ENCODE measurements at places on chromosomes 13 and 19.

GRCh38 chr13:90926459-90926858 lies 421.0 kb upstream of the MIR17HG start:
- DNase-seq, result no peak

DNA sequence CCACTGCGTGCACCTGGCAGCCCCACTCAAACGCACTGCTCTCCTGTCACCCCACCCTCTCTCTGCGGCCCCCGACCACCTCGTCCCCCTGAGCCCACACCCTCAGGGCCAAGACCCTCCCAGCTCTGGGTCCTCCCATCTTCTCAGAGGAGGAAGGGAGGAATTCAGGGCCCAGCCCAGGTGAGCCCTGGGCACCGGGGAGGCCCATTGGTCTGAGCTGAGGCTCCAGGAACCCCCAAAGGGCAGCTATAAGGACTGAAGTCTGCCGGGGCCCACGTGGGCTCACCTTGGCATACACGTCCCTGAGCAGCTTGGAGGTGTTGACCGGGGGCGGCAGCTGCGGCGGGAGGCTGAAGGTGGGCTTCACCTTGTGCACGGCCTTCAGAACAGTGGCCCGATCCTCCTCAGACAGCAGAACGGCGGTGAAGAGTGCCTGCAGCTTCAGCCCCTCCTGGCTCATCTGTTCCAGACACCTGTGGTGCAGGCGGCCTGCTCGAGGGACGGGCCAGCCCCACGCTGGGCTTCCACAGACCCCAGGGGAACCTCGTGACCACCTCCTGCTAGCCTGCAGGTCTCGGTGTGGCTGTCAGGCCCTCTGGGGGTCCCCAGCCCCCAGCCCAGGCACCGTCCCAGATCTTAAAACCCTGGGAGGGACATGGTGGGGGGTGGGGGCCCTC lies 8.8 kb downstream of the POLRMT start:
- no peak for DNase-seq

DNA sequence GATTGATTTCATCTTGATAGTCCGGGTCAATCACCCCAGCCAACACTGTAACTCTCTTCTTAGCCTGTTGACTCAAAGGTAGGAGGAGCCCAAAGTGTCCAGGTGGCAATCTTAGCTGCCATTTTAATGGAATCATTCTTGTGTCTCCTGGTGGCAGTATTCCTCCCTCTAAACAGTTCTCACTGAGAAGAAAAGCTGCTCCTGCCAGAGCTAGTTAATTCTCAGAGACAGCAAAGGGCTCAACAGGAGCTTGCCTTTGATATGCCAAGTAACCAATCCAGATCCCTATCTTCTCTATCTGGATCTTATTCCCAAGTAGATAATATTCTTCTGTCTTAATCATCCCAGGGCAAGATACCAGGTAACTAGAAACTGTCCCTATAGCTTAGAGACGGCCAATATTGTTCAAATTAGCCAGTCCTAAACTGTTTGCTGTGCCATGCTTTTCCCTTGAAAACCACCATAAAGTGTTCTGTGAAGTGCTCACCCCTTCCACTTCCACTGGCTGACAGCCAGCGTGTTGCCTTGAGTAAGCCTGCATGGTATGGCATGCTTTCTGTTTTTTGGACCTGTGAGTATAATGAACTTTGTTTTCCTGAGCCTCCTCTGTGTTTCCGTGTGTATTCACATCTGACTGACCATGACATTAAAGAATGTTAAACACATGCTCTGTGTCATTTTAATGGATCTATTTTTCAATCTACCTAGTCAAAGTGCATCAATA lies 463.7 kb upstream of the SLITRK5 start:
- no peak for DNase-seq

DNA sequence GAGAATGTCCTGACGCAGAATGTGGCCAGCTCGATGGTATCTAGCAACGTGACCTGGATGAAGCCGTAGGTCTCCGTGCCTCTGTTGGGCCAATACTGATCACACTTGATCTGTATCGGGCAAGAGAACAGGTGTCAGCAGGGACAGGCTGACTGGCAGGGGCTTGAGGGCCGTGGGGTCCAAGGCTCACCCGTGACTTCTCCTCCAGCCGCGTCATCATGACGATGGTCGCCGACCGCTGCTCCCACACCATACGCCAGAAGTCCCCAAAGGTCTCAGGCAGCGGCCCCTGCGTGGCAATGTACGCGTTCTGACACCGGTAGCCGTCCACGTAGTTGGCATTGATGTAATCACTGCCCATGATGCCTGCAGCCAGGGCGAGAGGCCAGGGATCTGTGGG lies 126.2 kb downstream of the PTPRS start:
- no peak for DNase-seq

DNA sequence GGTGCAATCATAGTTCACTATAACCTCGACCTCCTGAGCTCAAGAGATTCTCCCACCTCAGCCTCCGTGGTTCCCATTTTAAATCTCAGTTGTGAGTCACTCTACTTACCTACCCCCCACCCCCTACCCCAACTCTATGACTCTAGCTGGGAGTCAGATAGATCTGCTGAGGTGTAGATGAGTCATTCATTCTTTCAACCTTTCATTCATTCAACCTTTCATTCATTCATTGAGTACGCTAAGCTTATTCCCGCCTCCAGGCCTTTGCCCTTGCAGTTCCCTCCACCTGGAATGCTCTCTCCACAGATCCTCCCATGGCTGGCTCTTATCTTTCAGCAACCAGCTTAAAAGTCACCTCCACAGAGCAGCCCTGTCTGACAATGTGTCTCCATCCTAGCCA lies 1.1 kb upstream of the MAST1 start:
- DNase-seq, result no peak

DNA sequence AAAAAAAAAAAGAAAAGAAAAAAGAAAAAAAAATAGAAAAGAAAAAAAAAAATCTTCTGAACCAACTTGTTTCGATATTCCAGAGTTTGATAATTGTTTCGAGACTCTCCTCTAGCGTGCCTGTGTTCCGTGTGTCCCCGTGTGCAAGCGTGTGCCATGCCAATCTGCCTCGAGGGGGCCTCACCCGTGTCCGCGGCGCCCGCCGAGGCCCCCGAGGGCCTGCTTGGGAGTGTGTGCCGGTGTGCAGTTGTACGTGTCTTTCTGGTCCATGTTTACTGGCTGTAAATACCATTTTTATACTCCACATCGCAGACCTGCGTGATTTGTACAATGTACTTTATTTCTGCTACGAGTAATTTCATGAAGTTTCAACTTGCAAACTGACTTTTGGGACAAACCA lies 69.9 kb upstream of the NFIC start:
- no peak for DNase-seq

DNA sequence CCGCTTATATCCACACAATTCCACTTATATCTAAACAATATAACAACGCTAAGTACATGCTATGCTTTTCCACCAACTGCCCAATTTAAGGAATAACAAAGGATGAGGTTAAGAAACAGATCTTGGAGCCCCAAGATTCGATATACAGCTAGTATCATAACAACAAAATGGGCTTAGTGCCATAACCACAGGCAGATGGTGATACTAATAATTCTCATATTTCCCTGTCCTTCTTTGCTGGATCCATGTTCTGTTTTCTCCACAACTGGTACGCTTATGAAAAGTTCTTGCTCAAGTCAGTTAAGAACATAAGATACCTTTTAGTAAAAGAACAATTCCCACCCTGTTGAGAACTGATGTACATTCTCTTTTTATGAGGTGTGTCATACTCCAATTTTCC lies 33.9 kb downstream of the CAB39L start:
- no peak for DNase-seq

- DNase-seq, result no peak
These were observed 1.5 kb downstream of the ARID3A start for GRCh38 chr19:927351-927779.

- peak; percentile 8 for DNase-seq
These were observed 1.9 kb downstream of the KCTD12 start for GRCh38 chr13:76884186-76884906.

- no peak for DNase-seq
These were observed 385.8 kb upstream of the ZNF507 start for GRCh38 chr19:31959527-31960018.

DNA sequence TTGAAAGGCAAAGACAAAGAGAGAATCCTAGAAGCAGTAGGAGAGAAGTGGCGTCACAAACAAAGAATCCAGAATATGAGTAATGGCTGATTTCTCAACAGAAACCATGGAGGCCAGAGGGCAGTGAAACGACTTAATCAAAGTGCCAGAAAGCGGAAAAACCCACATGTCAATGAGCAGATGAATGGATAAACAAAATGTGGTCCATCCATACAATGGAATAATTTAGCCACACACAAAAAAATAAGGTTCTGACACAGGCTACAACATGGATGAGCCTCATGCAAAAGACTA lies 52.2 kb upstream of the RANBP3 start:
- DNase-seq, result no peak

DNA sequence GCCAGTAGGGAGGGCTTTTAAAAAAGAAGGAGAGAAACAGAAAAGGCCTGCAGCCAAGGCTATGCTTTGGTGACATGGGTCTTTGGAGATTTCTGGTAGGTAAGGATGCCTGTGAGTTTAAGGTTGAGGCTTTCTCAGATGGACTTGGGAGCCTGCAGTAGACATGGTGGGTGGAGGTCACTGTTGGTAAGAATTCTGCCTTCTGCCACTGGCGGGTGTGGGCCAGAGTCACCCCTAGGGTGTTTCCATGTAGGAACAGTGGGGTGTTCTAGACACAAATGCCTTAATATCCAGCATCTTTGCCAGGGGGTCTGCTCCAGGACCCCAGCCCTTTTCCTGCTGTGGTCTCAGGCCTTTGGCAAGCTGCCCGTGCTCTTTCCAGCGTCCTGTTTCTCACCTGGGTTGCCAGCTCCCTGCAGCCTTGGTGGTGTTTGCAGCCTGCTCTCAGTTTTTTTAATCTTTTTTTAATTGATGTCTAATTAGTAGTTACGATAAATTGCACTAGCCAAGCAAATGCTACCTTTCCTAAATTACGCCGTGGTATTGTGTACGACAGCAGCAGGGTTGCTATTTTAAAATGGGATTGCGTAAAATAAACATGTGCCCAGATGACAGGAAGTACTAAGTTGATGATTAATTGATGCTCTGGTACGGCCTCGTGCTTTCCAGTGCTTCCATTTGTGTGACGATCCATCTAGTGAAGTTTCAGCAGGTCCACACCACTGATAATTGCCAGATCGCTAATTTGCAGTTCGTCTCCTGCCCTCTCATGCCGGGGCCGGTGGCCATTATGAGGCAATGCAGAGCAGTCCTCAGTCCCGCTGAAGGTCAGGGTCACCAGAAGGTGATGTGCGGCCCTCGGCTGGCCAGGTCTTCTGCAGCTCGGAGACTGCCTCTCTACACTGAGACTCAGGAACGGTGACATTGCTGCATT lies 35.3 kb upstream of the NPAS1 start:
- DNase-seq, result no peak

GRCh38 chr13:39565036-39565949 lies 37.7 kb downstream of the LHFPL6 start:
- no peak for DNase-seq

GRCh38 chr13:48393698-48394085 lies 19.2 kb downstream of the LPAR6 start:
- DNase-seq, result no peak

- DNase-seq, result no peak
These were observed 1.5 kb downstream of the CEBPA start for GRCh38 chr19:33300894-33301143.

DNA sequence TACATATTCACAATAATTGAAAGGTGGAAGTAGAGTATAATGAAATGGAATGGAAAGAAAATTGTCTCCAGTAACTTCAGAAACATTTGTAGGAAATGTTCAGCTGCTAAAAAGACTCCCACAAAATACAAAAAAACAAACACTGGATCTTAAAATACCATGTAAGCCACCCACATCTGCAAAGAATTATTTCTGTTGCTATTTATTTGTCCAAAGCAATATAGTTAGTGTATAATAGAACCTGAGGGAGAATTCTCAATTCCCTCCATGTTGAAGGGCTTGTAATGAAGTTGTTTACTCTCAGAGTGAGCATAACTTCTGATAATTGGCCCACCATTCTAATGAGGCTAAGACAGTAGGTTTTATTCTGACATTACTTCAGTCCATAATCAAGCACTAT lies 37.4 kb upstream of the KLF12 start:
- DNase-seq, result no peak

GRCh38 chr13:71524245-71524612 lies 342.8 kb downstream of the DACH1 start:
- no peak for DNase-seq

GRCh38 chr13:40755082-40755700 lies 15.8 kb downstream of the MRPS31 start:
- DNase-seq, result no peak

DNA sequence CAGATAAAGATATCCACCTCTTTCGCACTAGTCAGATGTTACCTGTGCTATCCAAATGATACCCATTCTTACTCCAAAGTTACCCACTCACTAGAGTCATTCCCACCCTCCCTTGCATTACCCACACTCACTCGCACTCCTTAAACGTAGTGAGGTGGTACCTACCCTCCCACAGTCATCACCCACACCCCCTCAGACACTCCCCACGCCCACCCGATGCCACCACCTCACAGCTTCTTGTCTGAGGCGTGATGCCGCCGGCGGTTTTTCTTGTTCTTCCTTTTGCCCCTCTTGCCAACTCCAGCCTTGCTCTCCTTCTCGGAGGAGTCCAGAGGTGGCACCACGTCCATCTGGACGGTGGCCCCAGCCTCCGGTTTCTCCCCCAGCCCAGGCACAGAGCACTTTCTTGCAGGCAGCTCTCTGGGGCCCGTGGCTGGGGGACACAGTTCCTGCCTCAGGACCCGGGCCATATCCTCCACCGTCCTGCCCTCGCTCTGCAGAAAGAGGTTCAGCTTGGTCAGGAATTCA lies 1.2 kb downstream of the PNMA8C start:
- no peak for DNase-seq

DNA sequence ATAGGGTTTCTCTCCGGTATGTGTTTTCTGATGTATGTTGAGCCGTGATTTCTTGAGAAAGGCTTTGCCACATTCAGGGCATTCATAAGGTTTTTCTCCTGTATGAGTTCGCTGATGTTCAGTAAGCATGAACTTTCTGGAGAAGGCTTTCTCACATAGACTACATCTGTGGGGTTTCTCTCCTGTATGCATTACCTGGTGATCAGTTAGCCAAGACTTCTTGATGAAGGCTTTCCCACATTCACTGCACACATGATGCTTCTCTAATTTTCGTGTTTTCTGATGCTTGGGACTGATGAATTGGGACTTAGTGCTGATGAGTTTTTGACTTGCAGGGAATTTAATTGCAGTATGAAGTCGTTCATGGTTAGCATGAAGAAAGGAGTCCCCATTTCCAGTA lies 21.1 kb downstream of the ZNF350 start:
- no peak for DNase-seq

DNA sequence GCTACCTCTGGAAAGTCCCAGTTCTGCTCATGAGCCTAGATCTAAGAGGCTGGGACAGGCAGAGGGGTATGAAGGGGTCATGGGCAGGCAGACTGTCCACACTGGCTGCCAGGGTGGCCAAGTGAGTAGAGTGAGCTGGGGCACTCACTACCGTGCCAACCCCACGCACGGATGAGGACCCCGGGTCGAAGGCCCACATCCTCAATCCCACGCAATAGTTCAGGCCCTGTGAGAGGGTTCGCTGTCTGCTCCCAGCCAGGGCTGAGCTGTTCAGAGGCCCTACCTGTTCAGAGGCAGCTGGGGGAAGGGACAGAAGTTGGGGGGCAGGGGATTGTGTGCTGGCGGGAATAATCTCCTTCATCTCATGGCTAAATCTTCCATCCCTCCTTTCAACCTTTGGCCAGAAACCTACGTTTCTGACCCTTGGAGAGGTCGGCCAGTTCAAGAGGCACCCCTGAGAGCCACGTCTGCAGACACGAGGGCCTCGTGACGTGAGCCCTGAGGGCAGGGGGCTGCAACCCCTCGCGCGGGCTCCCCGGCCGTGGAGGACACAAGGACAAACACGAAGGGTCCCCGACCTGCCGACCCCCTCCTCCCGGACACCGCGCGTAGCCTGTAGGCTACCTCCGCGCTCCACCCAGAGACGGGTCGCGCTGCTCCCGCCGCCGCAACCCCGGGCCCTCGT lies 1.0 kb upstream of the RPS5 start:
- no peak for DNase-seq
